ENCODE measurements at places on chromosomes 2 and 18.

DNA sequence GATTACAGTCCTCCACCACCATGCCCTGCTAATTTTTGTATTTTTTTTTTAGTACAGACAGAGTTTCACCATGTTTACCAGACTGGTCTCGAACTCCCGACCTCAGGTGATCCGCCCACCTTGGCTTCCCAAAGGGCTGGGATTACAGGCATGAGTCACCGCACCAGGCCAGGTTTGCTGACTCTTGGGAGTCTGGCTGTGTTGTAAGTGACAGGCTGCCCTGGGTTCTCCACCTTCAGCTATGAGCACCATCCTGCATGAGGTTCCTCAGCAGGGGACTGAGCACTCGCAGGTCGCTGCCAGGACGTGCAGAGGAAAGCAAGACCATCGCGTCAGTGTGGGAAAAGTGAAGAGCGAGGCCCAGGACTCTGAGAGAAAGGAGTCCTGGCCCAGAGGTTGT, 112.6 kb upstream of the NDUFV2 start:
- no peak for DNase-seq

DNA sequence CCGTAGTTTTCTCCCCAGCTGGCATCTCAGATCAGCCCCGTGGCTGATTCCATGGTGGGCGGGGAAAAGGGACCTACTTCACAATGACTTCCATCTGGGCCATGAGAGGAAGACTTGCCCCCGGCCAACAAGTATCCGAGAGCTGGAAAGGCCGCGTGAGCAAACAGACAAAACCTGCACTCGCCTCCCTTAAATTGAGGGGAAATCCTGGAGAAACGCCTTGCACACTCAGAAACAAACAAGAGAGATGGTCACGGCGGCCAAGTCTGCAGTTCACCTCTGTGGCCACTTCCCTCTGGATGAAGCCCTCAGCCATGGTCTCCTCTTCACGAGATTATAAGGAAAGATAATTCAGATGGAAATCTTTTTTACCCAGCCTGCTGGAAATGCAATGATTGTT, 39.4 kb upstream of the TPO start:
- no peak for DNase-seq

GRCh38 chr2:233358947-233359346, 4.7 kb downstream of the DGKD start:
- no peak for DNase-seq

DNA sequence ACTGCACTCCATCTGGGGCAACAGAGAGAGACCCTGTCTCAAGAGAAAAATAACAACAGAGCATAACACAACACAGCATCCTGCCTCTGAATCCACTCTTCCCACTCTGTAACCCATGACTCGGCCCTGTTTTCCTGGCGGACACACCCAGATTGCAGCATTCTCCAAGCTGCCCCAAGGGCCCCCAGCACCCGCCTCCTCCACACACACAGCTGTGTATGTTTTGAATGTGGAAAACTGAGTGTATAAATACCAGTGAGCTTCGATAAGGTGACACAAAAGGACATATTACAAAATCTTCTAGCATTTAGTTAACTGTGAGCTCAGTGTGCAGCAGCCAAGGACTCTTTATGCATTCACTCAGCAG, 13.0 kb downstream of the IMPA2 start:
- no peak for DNase-seq

DNA sequence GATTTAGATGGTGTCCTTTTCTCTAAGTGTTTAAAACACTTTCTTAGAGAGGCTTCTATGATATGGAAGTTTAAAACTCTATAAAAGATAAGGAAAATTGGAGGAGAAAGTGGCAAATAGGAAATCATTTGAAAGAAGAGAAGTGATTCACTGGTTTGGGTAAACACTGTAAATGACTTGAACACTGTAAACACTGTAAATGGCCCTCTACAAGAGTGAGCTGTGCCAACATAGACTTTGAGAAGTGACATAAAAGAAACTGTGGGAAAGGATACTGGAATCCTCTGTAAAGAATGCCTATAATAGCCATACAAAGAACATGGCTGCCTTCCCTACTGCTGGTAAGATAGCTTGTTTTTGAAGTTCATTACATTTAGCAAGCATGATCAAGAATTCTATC, 210.9 kb upstream of the SIX3 start:
- no peak for DNase-seq

- DNase-seq = no peak
Measured at GRCh38 chr2:12767996-12768624, 51.4 kb downstream of the TRIB2 start.

DNA sequence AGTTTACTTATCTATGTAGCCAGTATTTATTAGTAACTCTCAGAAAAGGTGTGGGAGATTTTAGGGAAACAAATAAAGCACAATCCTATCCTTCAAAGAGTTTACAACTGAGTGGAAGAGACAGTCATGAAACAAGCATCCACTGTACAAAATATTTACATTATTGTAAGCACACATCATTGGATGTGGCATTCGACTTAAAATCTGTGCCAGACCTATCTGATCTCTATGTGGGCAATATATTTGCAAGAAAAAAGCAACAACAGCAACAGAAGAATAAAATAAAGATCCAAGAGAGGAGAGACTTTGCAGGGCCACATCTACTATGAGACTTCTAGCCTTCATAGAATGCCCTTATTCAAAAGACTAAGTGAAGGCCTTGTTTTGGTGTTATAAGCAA, 882.1 kb upstream of the PIK3C3 start:
- DNase-seq = no peak

DNA sequence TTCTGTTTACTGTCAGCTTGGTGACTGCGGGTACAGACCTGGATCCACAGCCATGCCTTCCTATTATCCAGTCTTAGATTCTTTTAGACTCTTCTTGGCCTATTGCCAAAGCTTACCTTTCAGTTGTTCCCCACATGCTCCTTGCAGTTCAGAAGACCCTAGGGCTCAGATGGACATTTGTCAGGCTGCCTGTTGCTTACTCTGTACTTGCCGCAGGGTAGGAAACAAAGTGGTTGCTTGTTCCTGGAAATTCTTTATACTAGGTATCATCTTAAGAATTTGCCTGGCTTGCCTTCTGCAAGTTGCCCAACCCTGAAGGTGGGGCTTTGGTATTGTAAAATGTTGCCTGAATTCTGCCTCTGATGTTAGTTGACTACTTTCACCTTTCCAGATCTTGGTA, 24.4 kb downstream of the CD28 start:
- no peak for DNase-seq

DNA sequence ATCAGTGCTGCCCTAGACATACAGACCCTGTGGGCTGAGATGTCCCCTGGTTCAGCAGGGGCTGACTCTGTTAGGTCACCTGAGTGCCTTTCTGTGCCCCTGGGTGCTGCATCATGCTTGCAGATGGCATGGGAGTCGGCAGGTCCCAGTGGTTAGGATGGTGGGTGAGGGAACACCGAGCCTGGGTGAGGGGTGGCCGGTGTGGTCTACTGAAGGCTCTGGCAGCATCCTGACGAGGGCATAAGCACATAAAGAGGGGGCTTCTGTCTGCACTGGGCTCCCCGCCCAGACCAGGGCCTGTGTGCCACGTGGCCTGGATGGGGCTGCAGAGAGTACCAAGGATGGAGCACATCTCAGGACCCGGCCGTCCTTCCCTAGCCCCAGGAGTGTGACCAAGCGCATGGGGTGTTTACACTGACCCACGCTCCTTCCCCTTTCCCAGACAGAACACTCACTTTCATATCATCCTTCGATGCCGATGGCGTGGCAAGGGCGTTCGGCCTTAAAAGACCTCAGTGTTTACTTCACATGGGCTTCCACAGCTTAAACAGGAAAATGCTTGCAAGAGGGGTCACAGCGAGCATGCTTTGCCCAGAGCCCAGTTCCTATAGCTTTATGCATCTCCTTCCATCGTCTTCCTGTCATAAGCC, 115.1 kb downstream of the STPG4 start:
- DNase-seq = peak; percentile 62

DNA sequence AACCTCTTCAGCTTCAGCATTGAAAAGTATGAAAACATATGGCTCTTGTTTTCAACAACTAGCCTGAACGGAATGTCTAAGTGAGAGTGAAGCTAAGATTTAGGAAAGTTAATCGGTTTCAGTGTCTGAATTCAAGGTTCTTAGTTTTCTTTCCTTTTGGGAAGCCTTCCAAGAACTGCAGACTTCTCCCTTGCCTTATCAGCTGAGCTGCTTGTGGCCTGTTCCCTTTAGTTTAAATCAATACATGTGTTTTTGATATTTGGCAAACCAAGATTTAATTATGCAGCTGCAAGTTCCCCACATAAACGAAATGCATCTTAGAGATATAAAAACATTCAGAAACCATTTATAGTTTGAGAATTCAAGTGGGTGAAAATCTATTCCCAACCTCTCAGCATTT, 274.3 kb upstream of the NRP2 start:
- peak; percentile 75 for DNase-seq

- DNase-seq = peak; percentile 75
Measured at GRCh38 chr2:37376421-37377186, 32.2 kb downstream of the QPCT start.

GRCh38 chr2:100407073-100407472, 10.4 kb downstream of the CHST10 start:
- no peak for DNase-seq

DNA sequence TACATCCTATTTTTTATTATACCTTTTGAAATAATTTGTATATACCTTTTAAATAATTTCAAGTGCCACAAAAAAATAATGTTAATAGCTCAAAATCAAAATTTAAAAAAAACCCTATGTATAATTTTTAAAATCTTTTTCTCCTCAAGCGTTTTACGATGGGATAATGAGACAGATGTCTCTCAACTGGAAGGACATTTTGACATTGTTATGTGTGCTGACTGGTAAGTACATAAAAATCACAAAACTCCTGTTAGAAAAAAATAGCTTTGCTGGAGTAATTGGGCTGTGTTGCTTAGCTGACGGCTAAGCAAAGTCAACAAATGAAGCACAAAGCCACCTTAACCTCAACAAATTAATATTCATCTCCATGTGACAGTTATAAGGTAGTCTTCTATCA, 198.0 kb upstream of the SIX3 start:
- no peak for DNase-seq

DNA sequence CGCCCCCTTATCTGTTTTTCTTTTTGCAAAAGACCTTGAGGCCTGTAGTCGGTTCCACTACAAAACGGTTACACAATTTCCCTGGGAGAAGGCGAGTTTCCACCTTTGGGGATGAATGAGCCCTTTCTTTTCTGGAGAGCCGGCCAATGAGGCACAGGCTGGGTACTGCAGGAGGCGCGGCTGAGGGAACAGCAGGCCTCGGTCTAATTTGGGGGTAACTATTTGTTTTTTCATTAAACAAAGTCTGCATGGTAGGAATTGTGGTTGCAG, 129.2 kb downstream of the MYCN start:
- DNase-seq = no peak

- DNase-seq = no peak
Measured at GRCh38 chr2:195480121-195480520, 176.9 kb upstream of the SLC39A10 start.

- DNase-seq = no peak
Measured at GRCh38 chr2:198518935-198519334, 714.5 kb downstream of the PLCL1 start.

DNA sequence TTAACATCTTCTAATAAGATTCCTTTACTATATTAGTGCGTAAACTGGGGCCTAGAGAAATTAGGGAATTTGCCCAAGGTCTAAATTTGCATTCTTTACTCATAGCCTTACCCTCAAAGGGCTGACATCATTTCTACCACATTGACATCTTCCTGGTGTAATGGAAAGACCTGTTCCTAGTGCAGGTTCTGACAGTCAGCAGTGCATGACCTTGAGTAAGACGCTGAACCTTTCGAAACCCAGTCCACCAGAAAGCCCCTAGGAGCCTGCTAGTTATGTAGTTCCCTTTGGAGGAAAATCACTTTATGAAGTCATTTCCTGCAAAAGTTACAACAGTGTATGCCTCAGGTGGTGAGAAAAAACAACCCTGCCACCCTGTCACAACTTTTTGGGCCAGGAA, 388.3 kb downstream of the TNS1 start:
- no peak for DNase-seq

DNA sequence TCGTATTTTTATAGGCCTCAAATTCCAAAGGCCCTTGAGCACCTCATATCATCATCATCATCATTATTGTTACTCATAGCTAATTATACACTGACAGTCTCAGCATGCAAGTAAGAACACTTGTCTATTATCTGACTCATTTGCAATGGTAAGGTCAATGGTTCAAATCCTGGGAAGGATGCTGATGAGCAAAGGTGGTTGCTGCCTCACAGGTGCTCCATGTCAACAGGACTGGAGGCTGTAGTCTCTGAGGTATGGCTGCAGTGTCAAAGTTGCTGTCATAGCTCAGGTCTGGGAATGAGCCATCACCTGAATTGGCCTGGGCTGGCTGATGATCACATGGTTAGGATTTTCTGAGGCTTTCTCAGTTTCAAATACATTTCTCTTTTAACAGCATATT, 379.3 kb downstream of the BCL11A start:
- DNase-seq = no peak

- DNase-seq = no peak
Measured at GRCh38 chr18:49510393-49511115, 23.5 kb upstream of the C18orf32 start.

GRCh38 chr2:74083750-74084149, 64.0 kb downstream of the BOLA3 start:
- DNase-seq = no peak

- no peak for DNase-seq
Measured at GRCh38 chr2:42996528-42996927, 204.1 kb upstream of the HAAO start.

- no peak for DNase-seq
Measured at GRCh38 chr2:62287899-62288880, 92.3 kb downstream of the B3GNT2 start.

DNA sequence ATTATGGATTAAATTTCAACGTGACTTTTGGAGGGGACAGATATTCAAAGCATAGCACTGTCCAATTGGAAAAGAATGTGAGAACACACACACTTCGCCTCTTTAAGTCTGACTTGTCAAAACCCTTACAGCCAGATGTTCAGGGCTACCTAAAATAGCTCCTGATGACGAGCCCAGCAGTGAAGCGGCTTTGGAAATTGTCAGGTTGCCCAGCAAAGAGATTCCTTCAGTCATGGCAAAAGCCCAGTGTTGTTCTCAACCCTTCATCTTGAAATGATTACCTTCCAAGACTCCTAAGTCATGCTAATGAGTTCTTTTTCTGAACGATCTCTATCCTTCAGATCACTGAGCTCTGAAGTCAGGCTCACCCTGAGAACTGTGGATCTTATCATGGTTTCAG, 436.6 kb downstream of the LRATD1 start:
- no peak for DNase-seq

GRCh38 chr2:224901121-224901676, 141.1 kb downstream of the DOCK10 start:
- no peak for DNase-seq
